ENCODE measurements at places on chromosomes 13 and 19.

- DNase-seq, result no peak
Measured at GRCh38 chr13:43514311-43514710, 272.5 kb downstream of the ENOX1 start.

DNA sequence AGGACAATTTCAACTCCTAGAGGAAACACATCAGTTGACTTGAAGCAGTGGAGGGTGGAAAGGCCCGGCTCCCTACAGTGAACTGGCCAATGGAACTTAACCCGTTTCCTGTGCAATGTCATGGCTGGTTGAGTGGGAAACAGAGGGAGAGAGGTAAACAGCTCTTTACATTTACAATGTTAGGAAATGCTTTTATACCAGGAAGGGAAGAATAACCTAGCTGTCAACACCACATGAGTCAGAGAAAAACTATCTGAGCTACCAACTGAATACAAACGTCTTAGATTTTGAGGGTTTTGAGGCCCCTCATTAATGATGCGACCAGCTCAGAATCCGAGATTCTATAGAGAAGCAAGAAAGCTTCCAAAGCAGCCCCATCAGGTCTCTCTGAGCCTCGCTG lies 36.7 kb downstream of the CARD8 start:
- DNase-seq, result no peak

GRCh38 chr19:48346191-48346590 lies 17.5 kb downstream of the TMEM143 start:
- no peak for DNase-seq

GRCh38 chr13:35157143-35157755 lies 215.2 kb downstream of the NBEA start:
- peak; percentile 1 for DNase-seq

DNA sequence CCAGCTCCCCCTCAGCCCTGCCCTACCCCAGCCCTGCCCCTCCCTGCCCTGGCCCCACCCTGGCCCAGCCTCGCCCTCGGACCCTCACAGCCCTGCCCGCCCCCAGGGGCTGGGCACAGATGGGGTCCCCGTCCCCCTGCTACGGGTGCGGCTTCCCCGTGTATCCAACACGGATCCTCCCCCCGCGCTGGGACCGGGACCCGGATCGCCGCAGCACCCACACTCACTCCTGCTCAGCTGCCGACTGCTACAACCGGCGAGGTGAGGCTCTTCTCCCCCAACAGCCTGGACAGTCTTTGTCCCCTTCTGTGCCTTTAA lies 5.2 kb downstream of the SHFL start:
- no peak for DNase-seq

GRCh38 chr19:51799774-51800472 lies 5.0 kb downstream of the FPR3 start:
- DNase-seq, result no peak

DNA sequence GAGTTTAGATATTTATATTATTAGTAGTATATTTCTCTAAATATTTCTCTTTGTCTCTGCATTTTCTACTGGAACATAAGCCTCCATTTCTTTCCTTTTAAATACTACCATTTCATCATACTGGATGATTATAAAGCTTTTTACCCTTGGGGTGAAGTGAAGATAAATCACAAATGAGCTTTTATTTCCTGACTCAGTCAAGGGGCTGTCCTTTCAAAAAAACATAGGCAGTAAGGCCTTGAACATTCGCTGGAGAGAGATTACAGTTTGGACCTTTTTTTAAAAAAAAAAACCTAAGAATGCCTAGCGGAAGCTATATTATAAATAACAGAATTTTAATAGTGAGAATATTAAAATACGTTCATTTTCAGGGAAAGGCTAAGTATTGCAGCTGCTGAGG lies 268.8 kb upstream of the PCDH9 start:
- DNase-seq, result no peak

GRCh38 chr13:47100214-47100853 lies 203.5 kb upstream of the HTR2A start:
- DNase-seq, result no peak

DNA sequence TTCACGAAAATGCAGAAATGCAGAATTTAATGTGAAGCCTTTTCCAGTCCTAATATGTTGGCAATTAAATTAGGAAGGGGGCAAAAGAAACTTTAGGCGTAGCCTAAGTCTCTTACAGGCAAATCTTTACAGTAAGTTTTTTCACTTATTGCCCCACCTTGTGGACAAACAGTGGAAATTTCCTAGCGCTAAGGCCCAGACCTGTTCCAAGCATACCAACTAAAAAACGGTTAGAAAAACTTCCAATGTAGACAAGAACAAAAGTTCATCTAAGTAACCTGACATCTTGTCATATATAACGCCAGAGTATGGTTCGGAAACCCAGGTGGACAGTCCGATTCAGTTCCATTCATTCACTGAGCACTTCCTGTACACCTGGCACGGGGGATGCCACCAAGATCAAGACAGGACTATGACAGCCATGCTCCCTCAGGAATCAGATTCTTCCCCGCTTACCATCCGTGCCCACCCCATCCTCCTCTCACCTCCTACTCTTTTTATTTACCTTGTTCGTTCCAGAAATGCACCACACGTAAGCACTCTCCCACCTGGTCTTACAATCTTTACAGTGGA lies 4.9 kb downstream of the ZAR1L start:
- DNase-seq, result no peak

GRCh38 chr13:72530471-72530870 lies 197.0 kb downstream of the MZT1 start:
- no peak for DNase-seq

- DNase-seq, result no peak
Measured at GRCh38 chr13:49307365-49307764, 59.6 kb downstream of the CDADC1 start.

DNA sequence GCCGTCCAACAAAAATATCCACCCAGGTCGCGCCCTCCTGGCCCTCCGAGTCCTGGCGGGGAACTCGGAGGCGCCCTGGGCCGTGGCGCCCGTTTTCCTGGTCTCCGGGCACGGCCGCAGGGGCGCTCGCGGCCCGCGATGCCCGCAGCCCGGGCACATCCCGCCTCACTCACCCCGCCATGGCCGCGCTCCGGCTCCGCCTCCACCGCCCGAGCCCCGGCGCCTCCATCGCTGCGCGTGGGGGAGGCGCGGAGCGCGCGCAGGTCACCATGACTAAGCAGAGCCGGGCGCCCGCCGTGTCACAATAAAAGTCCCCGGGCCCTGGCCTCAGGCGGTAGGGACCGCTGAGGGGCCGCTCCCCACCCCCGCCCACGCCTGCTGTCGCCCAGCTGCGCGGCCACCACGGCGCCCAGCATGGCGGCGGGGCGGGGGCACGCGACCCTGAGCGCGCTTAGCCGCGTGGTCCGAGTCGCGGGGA lies 593 bp downstream of the KEAP1 start:
- DNase-seq, result peak; percentile 88

GRCh38 chr19:58166708-58167280 lies 16.1 kb upstream of the ZNF274 start:
- DNase-seq, result no peak

DNA sequence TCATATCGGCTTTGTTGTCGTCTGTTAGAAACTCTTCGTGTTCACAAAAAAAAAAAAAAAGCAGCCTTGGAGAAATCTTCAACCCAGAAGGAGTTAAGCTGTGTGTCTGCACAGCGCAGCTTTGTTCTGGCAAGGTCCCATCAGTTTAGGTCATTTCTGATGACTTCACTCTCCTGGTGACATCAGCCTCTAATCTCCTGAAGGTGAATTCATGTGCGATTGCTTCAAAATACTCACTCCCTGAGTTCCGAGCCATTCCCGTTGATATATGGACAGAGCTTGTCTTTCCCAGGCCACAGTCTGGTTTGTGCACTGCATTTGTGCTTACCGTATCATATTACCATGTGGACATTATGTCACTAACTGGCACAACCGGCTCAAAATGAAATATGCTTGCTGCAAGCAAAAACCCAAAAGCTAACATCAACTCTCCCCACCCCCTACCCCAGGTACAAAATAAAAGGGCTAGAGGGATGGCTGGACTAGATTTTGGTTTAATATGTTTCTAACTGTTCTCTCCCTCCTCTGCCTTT lies 342.4 kb downstream of the KCNRG start:
- no peak for DNase-seq

DNA sequence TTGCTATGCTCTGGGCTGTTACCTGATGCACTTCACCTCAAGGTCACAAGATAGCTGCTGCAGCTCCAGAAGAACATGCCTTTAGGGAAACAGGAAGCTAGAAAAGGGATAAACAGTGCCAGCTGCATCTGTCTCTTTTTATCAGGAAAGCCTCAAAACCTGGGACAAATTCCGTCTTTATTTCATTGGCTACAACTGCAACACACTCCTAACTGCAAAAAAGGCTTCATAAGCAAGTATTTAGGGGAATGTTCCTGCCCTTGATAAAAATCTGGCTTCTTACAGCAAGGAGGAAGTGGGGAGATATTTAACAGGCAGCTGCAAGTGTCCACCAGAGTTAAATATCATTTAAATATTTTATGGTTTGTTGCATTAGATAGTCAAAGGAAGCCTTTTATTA lies 34.2 kb upstream of the SERTM1 start:
- DNase-seq, result no peak

GRCh38 chr19:58229255-58229639 lies 533 bp downstream of the ZNF544 start:
- DNase-seq, result peak; percentile 10

- DNase-seq, result peak; percentile 23
Measured at GRCh38 chr13:30892966-30893365, 13.1 kb upstream of the MEDAG start.

DNA sequence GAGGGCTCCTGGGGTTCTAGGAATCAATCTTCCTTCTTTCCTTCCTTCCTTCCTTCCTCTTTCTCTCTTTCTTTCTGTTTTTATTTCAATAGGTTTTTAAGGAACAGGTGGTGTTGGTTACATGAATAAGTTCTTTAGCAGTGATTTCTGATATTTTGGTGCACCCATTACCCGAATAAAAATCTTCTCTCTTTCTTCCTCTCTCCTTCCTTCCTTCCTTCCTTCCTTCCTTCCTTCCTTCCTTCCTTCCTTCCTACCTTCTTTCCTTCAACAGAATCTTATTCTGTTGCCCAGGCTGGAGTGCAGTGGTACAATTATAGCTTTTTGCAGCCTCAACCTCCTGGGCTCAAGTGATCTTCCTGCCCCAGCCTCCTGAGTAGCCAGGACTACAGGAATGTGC lies 16.0 kb upstream of the URI1 start:
- DNase-seq, result no peak

DNA sequence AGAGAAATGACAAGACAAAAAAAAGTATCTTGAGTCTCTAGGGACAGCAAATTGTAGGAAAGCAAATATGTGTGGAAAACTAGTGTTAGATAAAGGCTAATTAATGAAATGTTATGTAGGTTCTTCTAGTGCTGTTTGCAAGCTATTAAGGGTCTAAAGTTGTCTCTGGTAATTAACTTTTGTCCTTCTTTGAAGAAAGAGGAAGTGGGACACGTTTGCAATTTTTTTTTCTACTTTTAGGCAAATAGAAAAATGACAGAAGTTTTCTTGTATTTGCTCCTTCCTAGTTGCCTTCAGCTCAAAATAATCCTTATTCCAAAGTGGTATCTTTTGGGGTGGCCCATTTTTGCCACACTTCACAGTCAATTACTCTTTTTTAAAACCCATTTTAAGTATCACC lies 1877.7 kb upstream of the PRR20A start:
- DNase-seq, result no peak

DNA sequence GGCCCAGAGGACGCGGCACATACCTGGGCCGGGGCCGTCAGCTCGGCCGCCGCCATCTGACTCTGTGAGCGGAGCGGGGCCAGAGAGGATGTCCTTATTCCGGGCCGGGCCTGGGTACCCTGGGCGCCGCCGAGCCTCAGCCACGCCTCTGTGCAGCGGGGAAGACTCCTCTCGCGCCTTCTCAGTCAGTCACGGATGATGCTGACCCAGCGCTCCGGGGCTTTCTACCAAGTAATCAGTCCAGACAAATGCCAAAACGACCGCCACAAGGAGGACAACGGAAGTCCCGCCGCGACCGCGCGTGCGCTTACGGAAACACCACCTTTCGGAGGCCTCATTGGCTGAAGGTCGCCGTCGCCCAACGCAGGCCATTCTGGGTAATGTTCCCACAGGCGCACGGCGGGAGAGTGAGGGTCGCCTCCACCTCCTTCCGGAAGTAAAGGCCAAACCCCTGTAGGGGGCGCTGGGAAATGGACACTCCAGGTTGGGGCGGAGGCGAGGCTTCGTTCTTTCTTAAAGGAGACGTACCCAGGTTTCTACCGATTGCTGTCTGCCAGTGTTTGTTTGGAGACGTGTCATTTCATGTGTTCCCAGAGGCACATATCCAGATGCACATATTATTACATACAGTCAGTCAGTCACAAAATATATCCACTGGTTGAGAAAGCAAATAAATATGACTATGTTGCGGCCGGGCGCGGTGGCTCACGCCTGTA lies at the start of gene ZNF256:
Gene ZNF256 (minus strand): TSS at position 288 of the 716 bp plus-strand sequence. CDS start 232 bp downstream, at position 56.
- DNase-seq, result peak; percentile 89

DNA sequence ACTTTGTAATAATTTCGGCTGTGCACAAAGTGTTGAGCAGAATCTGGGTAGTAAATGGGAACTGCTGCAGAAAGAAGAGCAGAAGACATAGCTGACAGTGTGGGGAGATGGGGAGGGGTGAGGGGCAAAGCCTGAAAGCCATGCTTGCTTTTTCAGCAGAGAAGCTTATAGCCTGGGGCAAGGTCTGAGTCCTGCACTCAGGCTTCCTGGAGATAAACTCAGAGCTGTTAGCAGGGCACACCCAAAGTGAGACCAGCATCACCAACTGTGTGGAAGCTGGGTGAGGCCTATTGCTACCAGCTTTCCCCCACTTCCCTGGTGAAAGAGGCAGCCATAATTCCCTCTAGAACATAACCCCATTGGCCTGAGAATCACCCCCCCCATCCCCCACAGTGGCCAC lies 15.6 kb upstream of the LHFPL6 start:
- no peak for DNase-seq

DNA sequence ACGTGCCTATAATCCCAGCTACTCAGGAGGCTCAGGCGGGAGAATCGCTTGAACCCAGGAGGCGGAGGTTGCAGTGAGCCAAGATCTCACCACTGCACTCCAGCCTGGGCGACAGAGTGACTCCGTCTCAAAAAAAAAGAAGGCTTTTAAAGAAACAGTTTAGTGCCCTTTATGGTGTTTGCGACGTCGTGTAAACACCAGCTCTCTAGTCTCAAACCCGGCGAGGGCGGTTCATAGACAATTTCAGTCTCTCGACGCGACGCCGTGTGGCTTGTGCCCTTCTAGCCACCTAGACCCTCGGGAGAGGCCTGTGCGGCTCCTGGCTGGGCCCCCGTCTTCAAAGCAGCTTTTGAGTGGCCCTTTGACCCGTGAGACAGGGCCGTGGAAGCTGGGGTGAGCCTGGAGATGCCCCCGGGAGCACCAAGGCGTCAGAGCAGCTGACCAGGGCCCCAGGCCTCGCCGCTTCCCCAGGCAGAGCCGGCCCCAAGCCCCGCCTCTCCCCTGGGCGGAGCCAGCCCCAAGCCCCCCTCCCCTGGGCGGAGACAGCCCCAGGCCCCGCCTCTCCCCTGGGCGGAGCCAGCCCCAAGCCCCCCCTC lies 5.0 kb upstream of the MADCAM1 start:
- no peak for DNase-seq

- no peak for DNase-seq
Measured at GRCh38 chr19:33039108-33039599, 25.5 kb downstream of the RHPN2 start.

GRCh38 chr13:85366759-85367417 lies 432.3 kb downstream of the SLITRK6 start:
- DNase-seq, result no peak

Measured in stimulated activated CD4-positive, alpha-beta T cell treated with anti-CD3 and anti-CD28 coated beads, Interleukin-4, amount 100 ng/mL, for 48 hours (primary cell).